ENCODE measurements at places on chromosomes 2 and 18.

DNA sequence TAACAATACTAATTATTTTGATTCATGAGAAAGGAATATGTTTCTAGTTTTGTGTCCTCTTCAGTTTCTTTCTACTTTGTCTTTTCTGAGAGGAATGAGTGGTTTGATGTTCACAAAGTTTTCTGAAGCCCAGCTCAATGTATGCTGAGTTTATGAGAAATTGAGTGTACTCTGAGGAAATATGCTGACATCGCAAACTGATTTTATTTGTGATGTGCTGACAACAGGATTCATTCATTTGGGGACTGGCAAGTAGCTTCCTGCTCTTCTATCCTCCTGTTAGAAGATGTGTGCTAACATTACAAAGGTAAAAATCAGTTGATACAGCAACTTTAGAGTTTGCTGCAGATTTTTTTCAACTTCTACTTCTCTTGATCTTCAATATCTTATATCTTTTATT lies 403.2 kb upstream of the CDH19 start:
- DNase-seq = no peak

- DNase-seq = no peak
Observed at GRCh38 chr18:42617221-42617620, 498.3 kb downstream of the RIT2 start.

DNA sequence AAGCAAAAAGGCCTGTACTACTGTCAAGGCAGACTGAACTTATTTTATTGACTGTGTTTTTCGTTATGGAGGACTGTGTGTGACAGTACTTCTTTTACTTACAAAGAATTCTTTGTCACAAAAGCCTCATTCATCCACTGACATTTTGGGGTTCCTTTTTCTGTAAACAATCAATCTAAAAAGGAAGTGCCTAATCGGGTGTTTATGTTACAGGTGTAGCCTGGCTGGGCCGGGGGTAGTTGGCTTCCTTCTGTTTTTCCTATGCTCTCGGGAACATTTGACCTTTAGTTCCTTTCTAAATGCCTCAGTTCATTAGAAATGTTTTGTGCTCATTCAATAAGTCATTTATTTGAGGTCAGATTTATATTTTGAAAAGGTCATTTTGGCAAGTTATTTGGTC lies 8.3 kb downstream of the ZCCHC2 start:
- DNase-seq = no peak

GRCh38 chr2:113041871-113042270 lies 10.8 kb downstream of the IL36B start:
- no peak for DNase-seq

- DNase-seq = no peak
Observed at GRCh38 chr2:239790721-239791120, 234.4 kb downstream of the NDUFA10 start.

DNA sequence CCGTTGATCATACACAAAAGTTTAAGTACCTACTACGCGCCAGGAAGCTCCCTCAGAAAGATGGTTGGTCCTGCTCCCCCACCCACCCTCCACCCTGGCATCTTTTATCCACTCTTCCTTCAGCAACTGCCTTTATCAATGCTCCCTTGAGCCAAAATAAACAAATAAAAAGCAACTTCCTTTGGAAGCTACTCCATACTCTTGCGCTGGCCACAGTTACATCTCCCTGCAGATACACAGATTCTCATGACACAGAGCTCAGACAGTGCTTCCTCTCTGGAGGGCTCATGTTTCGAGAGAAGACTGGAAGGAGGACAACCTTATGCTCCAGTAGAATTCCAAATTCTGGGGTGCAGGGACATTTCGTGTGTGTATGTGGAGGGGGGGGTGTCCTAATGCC lies 3.8 kb upstream of the STEAP3 start:
- no peak for DNase-seq

GRCh38 chr18:9418047-9418690 lies 57.1 kb upstream of the RALBP1 start:
- no peak for DNase-seq

- DNase-seq = no peak
Observed at GRCh38 chr18:47969816-47970215, 39.4 kb upstream of the SMAD2 start.

GRCh38 chr2:38277245-38278116 lies 99.6 kb downstream of the ATL2 start:
- no peak for DNase-seq

- no peak for DNase-seq
Observed at GRCh38 chr18:70523035-70523791, 234.4 kb downstream of the SOCS6 start.

DNA sequence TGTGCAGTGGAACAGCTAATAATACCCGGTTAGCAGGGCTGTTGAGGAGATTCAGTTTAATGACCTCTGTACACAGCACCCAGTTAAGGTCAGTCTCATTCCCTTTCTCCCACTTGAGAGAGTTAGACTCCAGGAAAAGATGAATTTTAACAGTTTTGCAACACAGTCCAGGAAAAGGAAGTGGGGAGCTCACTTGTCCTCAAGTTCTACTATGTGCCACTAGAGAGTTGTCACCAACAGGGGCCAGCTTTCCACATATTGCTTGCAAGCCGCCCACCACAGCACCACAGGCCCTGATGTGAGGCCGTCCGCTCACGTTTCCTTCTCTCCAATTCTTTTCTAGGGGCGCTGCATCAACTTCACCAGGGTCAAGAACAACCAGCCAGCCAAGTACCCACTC lies 142.1 kb downstream of the GFPT1 start:
- DNase-seq = no peak

GRCh38 chr18:61948281-61948741 lies 55.5 kb upstream of the RNF152 start:
- peak; percentile 81 for DNase-seq

GRCh38 chr2:68980956-68981355 lies 6.5 kb downstream of the GKN1 start:
- DNase-seq = no peak

DNA sequence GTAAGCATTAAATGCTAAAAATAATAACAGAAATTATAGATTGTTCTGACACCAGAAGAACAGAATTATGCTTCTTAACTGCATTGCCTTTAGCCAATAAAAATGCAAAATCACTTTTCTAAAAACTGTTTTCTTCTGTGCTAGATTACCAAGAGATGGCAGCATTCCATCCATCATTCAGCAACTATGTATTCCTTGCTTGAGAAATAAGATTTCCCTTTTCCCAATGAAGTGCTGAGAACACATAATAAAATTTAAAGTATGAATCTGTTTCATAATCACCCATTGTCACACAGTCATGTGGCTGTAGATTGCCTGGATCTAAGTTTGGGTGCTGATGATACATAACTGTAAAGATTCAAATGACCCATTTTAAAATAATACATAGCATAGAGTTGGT lies 504.2 kb downstream of the TDRD15 start:
- peak; percentile 21 for DNase-seq

- no peak for DNase-seq
Observed at GRCh38 chr2:86275384-86275799, 62.0 kb downstream of the REEP1 start.

DNA sequence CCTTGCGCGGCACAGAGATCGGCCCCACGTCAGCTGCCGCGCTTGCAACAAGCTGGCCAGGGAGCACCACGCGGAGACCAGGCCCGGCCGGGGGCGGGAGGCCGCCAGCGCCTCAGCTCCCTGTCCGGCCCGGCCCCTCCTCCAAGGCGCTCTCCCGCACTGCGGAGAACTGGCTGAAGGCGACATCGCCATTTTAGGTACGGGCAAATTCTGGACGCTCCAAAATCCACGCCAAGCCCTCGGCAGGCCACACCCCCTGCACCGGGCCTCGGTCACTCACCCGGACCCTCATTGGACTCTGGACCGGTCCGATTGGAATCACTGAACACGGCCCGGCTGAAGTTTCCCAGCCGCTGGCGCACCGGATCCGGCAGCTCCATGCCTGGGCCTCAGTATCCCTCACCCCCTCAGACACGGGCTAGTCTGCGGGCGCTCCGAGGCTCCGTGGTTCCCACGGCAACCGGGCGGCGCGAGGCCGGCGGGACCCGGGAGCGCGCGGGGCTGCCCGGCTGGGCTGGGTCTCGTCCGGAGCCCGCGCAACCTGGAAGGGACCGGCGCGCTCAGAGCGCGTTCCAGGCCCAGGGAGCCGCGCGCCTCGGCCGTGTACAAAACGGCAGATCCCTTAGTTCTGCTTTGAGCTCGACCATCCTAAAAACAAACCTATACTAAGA lies at the start of gene TMEM17:
TMEM17 (minus strand) TSS at position 446 of the 671 bp plus-strand sequence; CDS start at position 380, 66 bp downstream.
- DNase-seq = peak; percentile 98

DNA sequence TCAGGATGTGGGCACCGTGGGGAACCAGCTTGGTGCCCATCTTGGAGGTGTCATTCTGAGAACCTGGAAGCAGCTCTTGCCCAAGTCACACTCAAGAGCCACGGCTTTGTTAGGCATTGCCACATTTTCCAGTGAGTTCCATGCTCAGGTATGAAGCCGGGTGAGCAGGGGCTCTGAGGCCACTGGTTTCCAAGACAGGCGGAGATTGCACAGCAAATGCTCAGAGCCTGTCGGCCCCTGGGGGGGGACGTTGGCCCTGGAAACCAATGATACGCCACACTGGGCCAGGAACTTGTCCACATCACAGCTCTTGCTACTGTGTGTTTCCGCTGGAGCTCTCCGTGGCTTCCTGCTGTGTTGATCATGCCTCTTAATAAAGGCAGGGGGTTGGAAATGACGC lies 52.5 kb upstream of the SALL3 start:
- DNase-seq = no peak

- peak; percentile 82 for DNase-seq
Observed at GRCh38 chr2:86807468-86808275, 17.0 kb upstream of the CD8A start.

GRCh38 chr2:212843409-212844199 lies 305.0 kb upstream of the ERBB4 start:
- no peak for DNase-seq
